ENCODE measurements at places on chromosomes 4 and X. TPM values are rescaled to one million over a fixed set of nuclear protein-coding genes. Genes with fewer than 3 reads are reported as not detected.

DNA sequence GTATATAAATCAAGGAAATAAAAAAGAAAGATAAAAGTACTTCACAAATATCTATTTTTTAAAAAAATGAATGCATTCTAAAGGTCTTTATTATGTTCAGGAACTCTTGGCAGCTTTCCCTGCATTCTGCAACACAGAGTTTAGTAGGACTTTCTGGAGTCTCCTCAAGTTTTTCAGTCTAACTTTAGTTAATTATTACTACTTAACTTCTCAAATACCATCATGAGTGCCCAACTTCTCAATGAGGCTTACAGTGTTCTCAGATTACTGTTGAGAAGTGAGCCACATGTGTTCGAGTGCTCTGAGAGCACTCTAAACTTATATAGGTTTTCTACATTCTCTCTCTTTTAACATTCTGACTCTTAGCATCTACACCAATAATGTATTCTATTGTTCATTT, 1852.9 kb upstream of the PCDH10 start:
- no peak for DNase-seq

GRCh38 chr4:163107754-163108153, 58.9 kb downstream of the NAF1 start:
- DNase-seq: no peak

DNA sequence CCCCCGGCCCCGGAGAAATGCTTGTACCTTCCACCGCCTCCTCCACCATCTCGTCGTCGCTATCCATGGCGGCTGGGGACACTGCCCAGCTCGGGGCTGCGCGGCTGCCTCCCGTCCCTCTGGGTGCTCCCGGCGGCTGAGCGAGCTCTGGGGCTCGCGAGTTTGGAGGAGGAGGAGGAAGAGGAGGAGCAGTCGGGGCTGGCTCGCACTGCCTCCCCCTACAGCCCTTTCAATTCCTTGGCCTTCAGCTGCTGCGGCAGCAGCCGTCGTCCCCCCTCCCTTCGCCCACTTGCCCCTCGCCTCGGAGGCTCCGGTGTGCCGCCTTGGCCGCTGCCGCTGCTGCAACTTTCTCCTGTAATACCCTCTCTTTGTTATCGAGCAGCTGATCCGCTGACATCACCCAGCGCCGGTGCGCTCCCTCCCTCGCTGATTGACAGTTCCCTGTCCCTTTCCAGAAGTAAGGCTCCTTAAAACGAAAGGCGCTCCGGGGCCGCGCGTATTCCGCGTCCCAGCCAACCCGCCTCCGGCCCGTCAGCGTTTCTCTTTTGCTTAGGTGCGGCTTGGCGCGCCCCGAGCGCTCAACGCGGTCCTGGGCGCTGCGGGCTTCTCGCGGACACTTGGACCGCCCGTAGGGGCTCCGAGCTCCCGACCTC, at the start of gene SETD7:
Gene SETD7, minus strand, starts transcription at position 149 of the 653 bp plus-strand sequence. Its CDS starts 82 bp downstream, at position 67.
- peak; percentile 89 for DNase-seq

DNA sequence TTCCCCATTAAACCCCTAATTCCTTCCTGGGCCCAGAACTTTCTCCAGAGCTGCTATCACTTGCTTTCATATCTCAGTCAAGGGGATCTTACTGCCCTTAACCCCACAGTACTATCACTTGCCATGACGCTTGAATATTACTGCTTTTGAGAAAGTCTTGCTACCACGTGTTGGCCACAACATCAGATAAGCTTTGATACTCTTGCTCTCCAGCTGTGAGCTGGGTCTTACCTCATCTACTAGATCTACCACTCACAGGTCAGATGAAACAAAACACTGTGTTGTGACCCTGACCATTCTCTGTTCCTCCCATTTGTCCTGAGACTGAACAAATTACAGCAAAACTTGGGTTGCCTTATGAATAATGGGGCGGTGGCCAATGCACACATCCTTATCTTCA, 12.1 kb upstream of the TAPT1 start:
- DNase-seq: no peak

GRCh38 chr4:8906668-8906970, 35.0 kb upstream of the HMX1 start:
- DNase-seq: peak; percentile 30

GRCh38 chrX:9749146-9749692, 16.4 kb downstream of the GPR143 start:
- no peak for DNase-seq

DNA sequence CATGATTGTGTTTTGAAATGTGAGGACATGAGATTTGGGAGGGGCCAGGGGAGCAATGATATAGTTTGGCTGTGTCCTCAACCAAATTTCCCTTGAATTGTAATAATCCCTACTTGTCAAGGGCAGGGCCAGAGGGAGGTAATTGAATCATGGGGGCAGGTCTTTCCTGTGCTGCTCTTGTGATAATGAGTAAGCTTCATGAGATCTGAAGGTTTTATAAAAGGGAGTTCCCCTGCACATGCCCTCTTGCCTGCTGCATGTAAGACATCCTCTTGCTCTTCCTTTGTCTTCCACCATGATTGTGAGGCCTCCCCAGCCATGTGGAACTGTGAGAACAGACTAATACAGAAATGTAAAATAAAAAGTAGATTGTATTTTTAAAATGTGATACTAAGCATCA, 1294.9 kb downstream of the ADGRL3 start:
- no peak for DNase-seq

- DNase-seq: peak; percentile 60
Measured at GRCh38 chrX:152917656-152918579, 20.1 kb downstream of the ZNF185 start.

GRCh38 chr4:72388521-72388920, 180.5 kb downstream of the ADAMTS3 start:
- no peak for DNase-seq

DNA sequence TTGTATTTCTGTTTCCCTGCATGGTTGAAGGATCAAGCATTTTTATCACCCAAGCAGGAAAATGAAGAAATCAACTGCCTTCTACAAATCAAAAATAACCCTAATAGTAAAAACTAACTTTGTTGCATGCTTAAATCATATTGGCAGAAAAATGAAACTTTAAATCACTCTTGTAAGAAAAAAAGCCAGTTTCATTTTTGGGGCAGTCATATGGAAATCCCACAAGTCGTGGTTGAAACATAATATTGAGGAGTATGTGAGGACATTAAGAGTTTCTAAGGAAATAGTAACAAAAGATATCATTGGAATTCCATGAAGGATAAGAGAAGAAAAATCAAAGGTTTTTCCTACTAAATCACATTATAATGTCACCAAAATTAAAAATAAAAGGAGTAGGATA, 8.4 kb downstream of the TEC start:
- DNase-seq: no peak

- no peak for DNase-seq
Measured at GRCh38 chr4:2595952-2596552, 59.6 kb downstream of the FAM193A start.

GRCh38 chr4:113116414-113117357, 67.2 kb downstream of the ANK2 start:
- no peak for DNase-seq

DNA sequence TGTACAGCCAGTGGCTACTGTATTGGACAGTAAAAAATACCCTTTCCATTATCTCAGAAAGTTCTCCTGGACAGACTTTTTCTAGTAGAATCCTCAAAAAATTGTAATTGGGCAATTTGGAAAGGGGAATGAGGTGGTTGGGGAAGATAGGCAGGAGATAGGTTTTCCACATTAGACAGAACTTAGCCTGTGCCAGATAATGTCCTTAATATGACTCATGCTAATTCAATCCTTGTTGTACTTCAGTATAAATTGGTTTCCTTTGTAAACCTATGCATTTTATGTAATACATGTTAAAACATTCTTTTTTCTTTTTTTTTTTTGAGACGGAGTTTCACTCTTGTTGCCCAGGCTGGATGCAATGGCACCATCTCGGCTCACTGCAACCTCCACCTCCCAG, 8.9 kb downstream of the EIF4E start:
- DNase-seq: no peak

DNA sequence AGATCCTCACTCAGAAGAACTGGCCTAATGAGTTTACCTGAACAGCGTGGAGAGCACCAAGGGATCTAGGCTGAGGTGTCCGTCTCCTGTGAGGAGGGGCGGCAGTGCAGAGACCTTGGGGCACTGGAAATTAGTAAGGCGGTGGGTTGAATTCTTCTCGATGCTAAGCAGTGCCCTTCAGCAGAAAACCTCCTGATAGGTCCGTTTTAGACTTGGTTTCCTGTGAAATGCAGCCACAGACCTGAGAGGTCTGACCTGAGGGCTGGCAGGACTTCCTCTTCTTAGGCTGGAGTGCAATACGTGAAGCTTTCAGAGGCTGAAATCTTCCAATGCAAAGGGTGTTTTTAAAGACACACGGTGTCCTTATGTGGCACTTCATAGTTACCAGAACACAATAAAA, at the start of gene CLNK:
Gene CLNK, minus strand, starts transcription at position 138 of the 400 bp plus-strand sequence. CDS start 16,899 bp downstream, outside the sequence.
- DNase-seq: no peak

DNA sequence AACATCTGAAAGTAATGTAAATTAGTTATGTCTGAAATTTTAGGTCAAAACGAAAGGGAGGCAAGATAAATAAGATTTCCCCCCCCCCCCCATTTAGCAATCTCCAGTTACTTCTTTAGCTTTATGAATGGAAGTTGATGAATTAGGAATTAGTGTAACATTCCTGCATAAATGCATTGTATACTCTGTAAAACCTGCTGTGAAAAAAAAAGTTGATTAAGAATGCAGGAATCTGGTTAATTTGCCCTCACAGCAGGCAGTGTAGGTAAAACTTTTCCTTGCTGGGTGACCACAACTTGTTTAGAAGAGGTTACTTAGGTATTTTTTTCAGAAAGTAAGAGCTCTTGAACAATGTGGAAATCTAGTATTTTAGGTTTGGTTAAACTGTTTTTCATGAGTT, 15.3 kb downstream of the LARP7 start:
- DNase-seq: no peak

DNA sequence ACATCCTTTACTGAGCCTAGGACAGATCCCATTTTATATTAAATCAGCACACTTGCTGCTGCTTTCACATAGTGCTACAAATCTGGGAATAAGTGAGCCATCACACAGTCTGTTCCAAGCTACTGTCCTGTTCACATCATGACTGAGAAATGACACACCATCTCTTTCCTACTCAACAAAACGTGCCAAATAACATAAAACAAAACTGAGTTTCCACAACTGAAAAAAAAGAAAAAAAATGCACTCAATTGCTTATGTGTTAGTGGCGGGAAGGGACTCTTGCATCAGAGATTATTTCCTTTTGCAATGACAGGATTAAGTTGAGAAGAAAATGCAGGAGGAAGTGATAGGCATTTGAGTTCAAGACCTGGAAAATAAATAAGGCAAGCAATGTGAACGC, 109.0 kb downstream of the SHROOM4 start:
- no peak for DNase-seq

GRCh38 chr4:10033191-10033881, 12.0 kb upstream of the SLC2A9 start:
- DNase-seq: no peak

DNA sequence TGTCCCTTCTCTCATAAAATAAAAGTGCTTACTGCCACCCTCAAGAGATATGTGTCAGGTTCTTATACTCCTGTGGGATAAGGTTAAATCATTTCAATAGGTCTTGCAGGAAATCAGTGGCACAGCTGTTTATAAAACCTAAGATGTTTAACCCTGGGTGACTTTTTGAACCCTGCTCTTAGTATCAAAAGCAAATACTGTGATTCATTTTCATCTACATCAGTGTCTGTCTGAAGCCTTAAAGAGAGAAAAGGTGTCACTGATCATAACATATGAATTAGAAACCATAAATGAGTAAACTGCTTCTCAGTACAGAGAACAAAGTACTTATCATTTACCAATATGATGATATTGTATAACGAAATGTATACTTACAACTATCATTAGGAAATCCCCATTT, 59.0 kb downstream of the CCSER1 start:
- DNase-seq: no peak

DNA sequence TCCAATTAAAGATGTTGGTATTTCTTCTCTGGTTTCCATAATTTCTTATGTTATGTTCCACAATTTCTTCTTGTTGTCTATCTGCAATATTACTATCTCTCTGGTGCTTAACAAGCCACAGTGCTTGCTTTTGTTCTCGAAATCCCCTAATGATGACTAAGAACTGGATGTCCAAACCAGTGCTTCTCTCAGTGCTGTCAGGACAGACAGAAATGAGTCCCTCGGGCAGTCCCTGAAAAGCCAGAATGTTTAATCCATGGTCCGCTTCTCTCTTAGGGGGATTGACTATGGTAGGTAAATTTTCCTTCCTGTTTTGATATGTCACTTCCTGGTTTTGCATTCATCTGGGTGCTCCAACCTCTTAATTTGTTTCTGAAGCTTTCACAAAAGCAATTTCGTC, 321.6 kb upstream of the PCDH10 start:
- no peak for DNase-seq

GRCh38 chr4:23438764-23439163, 451.1 kb downstream of the PPARGC1A start:
- DNase-seq: no peak

Gene IQCM
- total RNA-seq: not detected

Gene GYPB
- total RNA-seq: not detected

Gene NKX6-1
- 1.4 TPM for total RNA-seq

Gene MAGEE2
- total RNA-seq: 0.69 TPM

Gene NKX1-1
- total RNA-seq: not detected

Gene ITGB1BP2
- 12.6 TPM for total RNA-seq

Gene GPR173
- 4.0 TPM for total RNA-seq

Gene LRCH2
- total RNA-seq: 10.9 TPM

Gene CTAG1B
- not detected for total RNA-seq

Measured in aorta (tissue), 5 donors.